Fibroblast of villous mesenchyme (primary cell): ENCODE measurements at places on chromosomes 16 and 17. TPM values are rescaled to one million over a fixed set of nuclear protein-coding genes. Genes with fewer than 3 reads are reported as not detected.

Gene GJC1
- total RNA-seq, result 30.2 and 40.6 TPM in 2 replicates

Gene HBA2
- not detected in 2 replicates for total RNA-seq

Gene CACNG4
- total RNA-seq, result not detected in 2 replicates

GRCh38 chr17:64060331-64060730, 39.9 kb upstream of the ICAM2 start:
- DNase-seq, result no peak

- peak; percentile 62 for DNase-seq
Observed at GRCh38 chr16:90031931-90032673, 12.8 kb upstream of the DBNDD1 start.

GRCh38 chr17:75352079-75352569, 53.4 kb downstream of the GRB2 start:
- no peak for DNase-seq
